CD4-positive, alpha-beta T cell treated with Interleukin-17A for 4 hours (primary cell): ENCODE measurements at places on chromosomes 16 and 17.

GRCh38 chr16:52068447-52069074, 478.4 kb downstream of the TOX3 start:
- no peak for DNase-seq

- peak; percentile 77 for DNase-seq
These were observed 40.5 kb downstream of the MYH3 start for GRCh38 chr17:10616502-10617119.

DNA sequence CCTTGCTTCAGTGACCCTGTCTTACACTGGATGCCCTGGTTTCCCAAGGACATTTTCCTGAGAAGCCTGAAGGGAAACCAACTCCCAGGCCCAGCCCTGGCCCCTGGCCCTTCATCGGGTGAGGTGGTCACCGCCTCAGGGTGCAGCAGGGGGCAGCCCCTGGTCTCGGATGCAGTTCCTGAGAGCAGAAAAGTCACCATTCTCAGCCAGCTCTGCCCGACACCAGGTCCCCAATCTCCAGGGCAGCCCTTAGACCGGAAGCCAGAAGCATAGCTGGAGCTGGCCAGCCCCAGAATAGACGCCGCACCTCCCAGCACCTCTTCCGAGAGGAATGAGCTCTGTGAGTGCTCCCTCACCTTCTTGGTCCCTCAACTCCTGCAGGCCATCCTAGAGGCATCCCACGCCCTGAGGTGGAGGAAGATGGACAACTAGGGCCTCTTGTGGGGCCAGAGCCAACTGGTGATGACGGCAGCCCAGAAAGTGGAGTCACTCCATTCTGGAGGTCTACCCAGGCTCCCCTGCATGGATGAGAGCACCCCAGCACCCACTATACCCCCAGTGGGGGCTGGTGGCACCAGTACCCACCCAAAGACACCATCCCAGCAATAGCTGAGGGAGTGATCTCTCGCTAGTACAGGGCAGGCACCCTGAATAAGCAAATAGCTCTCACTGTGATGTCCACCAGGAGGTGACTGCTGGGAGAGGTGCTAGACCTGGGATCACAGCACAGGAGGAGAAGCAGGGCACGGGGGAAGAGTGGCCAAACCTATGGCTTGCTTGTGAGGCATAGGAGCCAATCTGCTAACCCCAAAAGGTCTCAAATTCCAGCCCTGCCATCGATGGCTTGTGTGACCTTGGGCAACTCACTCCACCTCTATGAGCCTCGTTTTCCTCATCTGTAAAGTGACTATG, 56.2 kb downstream of the TK2 start:
- DNase-seq: no peak

DNA sequence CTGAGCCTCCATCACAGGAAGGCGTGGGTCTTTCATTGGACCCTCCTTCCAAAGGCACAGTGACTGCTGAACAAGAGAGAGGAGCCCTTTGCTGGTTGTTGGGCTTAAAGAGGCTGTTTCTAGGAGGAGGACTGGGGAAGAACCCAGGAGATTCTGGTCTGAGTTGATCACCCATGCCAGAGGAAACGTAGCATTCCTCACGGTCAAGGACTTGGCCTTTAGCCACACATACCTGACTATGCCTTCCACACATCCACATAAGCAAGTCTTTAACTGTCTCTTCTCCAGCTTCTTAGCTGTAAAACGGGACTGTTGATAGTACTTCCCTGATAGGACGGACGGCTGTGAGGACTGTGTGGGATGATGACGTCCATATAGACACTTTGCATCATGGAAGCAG, 149.8 kb upstream of the IRX3 start:
- DNase-seq: no peak

DNA sequence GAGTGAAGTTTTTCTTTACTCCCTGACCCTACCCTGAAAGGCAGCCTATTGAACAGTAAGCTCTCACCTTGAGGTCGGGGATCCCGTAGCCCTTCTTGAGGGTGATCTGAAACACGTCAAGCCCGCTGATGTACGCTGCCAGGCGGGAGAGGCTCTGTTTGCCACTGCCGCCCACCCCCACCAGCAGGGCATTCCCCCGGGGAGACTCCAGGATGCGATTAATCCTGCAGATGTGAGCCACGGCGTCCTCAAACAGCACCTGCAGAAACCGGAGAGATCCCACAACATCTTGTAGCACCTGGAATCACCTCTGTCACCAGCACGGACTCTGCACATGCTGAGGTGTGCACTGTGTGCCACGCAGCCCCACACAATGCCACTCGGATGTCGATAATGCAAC, 96.8 kb downstream of the PGS1 start:
- DNase-seq: no peak

DNA sequence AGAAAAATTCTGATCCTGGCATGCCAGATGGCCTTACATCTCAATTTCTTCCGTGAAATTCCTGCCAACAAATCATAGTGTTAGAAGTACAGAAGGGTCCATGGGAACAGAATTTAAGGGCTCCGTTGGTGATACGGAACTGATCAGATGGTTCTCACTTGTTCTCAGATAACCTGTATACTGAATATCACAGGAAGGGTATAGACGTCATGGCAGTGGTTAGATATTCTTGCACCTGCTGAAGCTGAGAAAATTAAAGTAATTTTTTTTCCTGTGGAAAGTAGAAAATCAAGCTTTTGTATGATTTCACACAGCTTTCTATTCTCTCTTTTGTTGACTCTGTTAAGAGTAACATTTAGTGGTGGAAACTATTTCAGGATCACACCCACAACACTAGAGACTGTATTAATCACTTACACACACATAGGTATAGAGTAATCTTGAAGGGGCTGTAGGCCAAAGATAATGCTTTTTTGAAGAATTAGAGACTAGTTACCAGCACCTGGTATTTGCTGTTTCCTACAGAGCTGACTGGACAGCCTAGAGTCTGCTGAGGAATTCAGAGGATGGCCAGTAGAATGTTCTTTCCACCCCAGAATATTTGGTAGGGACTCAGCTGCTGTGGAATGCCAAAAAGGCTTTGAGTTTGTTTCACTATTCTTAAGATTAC, 7.5 kb downstream of the TENT4B start:
- DNase-seq: no peak

DNA sequence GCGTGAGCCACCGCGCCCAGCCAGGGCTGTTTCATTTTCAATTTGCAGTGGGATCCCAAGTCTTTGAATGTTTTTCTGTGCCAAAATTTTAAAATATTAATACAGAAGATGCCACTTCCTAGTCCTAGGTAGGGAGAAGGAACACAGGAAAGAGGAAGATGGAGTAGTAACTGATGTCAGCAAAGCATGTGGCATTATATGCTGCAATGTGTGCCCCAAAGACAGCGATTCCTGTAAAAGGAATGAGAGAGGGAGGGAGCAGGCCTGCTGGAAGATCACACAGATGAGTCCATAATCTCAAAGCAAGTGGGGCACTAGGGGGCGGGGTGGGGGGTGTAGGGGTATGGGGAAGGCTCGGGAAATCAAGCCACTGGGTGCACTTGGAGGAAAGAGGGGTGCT, 23.4 kb upstream of the SSTR2 start:
- DNase-seq: no peak

DNA sequence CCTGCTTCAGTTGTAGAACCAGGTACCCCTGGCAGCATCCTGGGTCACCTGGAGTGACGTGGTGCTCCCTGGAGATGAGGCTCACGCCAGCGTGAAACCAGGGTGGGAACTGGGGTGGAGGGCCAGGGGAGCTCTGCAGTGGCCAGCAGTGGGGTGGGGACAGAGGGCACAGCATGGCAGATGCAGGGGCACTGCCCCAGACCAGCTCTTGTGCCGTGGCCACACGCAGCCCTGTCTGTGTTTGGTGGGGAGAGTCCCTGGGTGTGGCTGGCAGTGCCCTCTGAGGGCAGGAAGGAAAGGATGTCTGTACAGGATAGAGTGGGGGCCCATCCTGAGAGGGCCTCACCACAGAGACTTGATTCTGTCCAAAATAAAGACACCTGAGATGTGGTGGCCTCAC, 24.5 kb downstream of the ZNF750 start:
- DNase-seq: no peak

DNA sequence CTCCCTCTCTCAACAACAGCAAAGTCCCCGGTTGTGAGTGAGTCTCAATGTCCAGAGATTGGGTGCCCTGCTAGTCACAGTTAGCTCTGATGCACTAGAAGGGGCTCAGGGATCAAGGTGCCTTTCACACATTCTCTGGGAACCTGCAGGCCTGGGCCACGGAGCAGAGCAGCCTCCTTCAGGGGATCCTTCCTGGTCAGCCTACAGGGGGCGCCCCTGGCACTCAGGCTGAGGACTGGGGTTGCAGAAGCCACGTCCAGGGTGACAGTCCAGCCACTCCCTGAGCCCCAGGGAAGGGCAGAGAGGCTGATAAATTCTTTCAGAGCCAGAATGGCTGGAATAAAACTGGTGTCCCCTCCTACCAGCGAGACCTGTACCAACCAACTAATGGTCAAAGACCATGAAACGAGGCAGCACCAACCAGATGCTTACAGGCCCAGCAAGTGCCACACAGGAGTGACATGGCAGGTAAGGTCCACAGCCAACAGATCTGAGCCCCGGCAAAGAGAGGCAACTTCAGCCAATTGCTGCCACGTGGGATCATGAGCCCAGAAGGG, 43.5 kb downstream of the ST3GAL2 start:
- DNase-seq: peak; percentile 80

- no peak for DNase-seq
These were observed 10.5 kb upstream of the TIMP2 start for GRCh38 chr17:78935419-78936323.

- peak; percentile 33 for DNase-seq
These were observed 43.1 kb downstream of the GLG1 start for GRCh38 chr16:74563828-74564263.
